Occipital lobe (tissue), 3 donors: ENCODE measurements at places on chromosomes 4 and X. TPM values are rescaled to one million over a fixed set of nuclear protein-coding genes. Genes with fewer than 3 reads are reported as not detected.

Gene ANKRD37
- total RNA-seq, result 25.1 TPM

Gene CT83
- total RNA-seq, result not detected

Gene MAGEA12
- not detected for total RNA-seq

Gene TMSB15B
- total RNA-seq, result 26.0 TPM

Gene F8
- 7.3 TPM for total RNA-seq

Gene BEX5
- total RNA-seq, result 47.3 TPM

Gene CHRNA9
- total RNA-seq, result 0.31 TPM

Gene ZNF732
- total RNA-seq, result 1.4 TPM

Gene PRIMPOL
- 43.8 TPM for total RNA-seq

Gene HTR2C
- 0.31 TPM for total RNA-seq

Gene RCHY1
- total RNA-seq, result 51.6 TPM

Gene FRG2
- not detected for total RNA-seq

Gene MID2
- total RNA-seq, result 10.0 TPM

Gene ADH6
- not detected for total RNA-seq

Gene MAGEA8
- not detected for total RNA-seq

DNA sequence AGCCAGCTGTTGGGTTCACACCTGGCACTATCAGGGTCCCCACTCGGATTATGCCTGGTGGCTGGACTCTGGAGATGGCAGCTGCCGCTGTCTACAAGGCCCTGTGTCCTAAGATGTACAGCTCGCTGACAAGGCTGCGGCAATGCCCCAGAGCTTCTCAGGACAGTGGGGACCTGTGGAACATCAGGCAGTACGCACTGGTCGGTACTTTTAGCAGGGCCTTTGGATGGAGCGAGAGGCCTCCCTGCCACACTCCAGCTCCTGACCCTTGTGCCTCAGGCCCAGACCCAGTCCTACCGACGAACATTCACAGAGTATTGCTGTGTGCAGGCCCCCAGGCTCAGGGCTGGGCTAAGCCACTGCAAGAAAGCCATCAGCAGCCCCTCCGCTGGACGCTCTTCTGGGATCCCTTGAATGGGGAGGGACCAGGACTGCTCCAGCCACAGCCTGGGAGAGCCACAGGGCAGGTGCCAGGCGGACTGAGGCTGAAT is 45.7 kb upstream of the HMX1 start:
- DNase-seq, result no peak

DNA sequence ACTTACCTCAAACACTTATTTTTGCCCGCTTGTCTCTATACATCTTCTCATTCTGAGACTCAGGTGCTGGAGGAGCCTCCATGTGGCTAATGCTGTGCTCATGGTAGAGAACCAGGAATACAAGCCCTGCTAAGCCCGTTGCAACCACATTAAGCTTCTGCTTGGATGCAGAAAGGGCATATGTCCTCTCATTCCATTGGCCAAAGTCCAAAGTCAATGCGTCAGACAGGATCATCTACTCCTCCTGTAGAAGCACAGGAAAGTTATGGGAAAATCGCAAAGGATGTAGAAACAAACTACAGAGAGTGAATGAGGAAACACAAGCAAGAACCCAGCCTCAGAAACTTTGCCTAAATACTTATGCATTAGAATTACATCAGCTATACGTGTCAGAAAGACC is 124.5 kb upstream of the AGA start:
- no peak for DNase-seq

DNA sequence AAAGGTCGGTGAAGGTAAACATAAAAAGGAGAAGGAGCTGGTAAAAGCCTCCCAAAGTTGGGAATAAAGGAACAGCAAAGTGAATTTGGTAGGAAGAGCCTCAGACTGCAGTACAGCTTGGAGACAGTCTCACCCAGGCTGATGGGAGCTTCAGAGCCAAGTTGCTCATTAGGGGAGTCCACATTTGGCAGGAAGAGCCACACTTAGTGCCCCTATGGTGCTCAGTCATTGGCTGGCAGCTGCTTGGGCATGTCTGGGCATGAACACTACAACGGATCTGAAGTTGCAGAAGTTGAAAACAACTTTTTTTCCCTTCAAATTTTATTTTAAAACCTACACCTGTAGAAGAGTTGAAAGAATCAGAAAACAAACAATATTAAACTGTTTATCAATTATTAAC is 2497.3 kb downstream of the ARAP2 start:
- DNase-seq, result no peak

DNA sequence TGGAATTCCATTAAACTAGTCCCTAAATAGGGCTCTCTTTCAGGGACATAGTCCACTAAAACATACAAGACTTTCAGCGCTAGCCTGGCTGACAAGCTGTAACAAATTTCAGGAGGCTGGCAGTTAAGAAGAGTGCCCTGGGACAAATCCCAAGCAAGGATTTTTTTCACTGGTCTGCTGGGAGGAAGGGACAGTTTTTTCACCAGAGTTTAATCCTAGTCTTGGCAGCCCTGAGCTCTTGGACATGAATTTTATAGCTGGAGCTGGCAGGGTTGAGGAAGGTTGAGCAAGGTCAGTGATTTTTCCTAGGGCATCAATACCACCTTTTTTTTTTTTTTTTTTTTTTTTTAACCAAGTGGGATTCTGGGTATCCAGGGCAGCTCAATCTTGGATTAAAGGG is 184.4 kb downstream of the SH2D1A start:
- no peak for DNase-seq

- DNase-seq, result no peak
These were observed 82.5 kb downstream of the HPRT1 start for GRCh38 chrX:134542485-134542884.

DNA sequence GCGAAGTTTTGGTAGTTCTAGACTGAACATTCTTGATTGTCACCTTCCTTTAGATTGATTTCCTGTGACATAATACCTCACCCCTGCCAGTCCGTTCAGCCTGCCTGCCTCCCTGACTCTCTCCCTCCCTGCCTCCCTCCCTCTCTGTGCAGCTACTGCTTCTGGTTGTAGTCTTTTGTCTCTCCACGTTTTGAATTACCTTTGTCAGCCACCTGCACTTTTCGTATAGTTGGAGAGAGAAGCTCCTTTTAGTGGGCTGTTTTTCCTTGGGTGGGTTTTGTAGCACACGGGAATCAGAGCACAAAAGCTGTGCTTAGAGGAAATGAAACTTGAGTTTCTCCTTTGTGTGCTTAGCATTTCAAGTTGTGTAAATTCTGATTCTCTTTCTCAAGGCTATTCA is 32.6 kb upstream of the MSMO1 start:
- DNase-seq, result no peak

- DNase-seq, result no peak
These were observed 31.5 kb downstream of the GRSF1 start for GRCh38 chr4:70808151-70808550.

DNA sequence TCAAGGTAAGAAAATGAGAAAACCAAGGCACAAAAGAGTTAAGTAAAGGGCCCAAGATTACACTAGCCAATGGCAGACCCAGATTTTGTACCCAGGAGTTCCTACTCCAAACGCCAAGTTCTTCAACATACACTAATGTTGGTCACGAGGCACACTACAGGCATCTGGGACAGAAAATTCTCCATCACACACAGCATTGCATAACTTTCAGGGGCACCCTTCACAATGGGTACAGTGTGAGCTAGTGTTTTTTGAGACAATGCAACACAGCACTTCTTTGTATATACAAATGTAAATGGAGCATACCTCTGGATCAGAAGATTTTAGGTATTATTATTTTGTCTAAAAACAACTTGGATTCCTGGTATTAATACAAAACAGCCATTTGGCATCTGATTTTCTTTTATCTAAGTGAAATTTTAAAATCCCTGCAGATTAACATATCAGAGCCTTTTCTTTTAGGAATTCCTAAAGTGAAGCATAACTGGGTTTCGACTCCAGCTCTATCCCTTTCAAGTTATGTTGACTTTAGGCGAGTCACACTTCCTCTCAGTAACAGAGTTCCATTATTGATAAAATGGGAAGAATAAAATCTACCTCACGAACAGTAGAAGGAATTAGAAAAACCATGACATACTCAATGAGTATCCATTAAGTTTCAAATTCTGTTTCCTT is 41.1 kb downstream of the ADGRA3 start:
- DNase-seq, result no peak

- DNase-seq, result no peak
These were observed at the start of gene MAP7D3 for GRCh38 chrX:136251041-136251991. MAP7D3 (minus strand) TSS chrX:136251400; CDS start chrX:136251358, 42 bp downstream.

GRCh38 chrX:13128104-13128503 is 83.7 kb upstream of the FAM9C start:
- no peak for DNase-seq

DNA sequence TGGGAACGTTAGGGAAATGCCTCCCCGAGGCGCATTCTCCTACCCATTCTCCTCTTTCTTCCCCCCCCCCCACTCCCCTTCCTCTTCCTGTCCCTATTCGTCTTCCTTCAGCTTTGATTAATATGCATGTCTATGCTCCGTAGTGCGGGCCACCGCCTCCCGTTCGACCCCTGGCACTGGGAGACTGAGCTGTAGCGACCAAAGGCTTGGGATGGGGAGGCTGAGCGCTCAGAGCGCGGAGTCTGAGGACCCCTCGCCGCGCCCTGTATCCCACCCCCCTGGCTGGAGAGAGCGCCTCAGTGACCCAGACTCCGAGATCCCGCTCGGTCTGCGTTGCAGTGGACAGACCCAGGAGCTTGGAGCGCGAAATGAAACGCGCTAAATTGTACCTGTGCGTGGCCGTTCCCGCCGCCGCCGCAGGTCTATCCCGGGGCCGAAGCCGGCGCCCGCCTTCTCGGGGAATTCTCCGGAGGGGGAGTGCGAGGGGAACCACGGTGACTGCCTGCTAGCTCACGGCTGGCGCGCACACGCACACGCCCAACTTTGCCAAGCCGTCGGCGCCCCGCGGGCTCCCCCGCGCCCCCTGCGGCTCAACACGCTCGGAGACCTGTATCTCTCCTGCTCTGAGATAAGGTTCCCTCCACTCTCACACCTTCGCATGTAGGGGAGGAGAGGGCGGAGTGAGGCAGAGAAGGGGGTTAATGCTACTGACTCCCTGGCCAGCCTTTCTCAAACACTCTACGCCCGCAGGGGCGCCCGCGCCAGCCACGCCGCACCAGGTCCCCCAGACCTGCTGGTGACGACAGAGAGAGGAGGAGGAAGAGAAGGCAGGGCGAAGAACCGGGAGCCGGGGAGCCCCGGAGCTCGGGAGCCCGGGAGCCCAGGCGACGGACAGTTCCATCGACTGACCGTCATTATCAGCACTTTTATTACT is 1.5 kb upstream of the PTCHD1 start:
- DNase-seq, result no peak

GRCh38 chr4:112736718-112737135 is 99.8 kb downstream of the LARP7 start:
- DNase-seq, result no peak

- no peak for DNase-seq
These were observed 97.3 kb downstream of the PALLD start for GRCh38 chr4:168594121-168594520.

- DNase-seq, result no peak
These were observed 876.0 kb downstream of the FSTL5 start for GRCh38 chr4:161287678-161288352.

GRCh38 chr4:2078584-2078983 is 19.5 kb downstream of the NAT8L start:
- DNase-seq, result no peak
